ENCODE measurements at places on chromosomes 3 and 15. TPM values are rescaled to one million over a fixed set of nuclear protein-coding genes. Genes with fewer than 3 reads are reported as not detected.
A peak's percentile ranks its signal among the peaks of the same experiment; 100 is the strongest.

- DNase-seq, result no peak
These were observed 5.1 kb downstream of the STIMATE start for GRCh38 chr3:52892290-52892624.

DNA sequence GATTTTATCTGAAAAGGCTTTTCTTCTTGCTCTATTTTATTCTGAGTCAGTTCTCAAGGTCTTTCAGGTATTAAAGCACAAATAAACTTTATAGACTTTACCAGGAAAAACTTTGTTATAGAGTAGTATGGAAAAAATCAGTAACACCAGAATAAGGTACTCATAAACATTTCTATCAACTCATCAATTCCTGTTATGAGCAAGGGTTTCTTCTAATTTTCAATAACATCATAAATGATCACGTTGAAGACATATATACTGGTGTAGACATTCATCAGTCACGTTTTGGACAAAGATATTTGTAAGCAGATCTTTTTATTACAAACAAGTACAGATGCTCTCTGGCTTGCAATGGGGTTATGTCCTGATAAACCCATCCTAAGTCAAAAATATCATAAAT lies 9.6 kb upstream of the HDC start:
- no peak for DNase-seq

- no peak for DNase-seq
These were observed 2.4 kb upstream of the CFAP91 start for GRCh38 chr3:119700269-119700919.

GRCh38 chr15:41730543-41730942 lies 43.7 kb upstream of the MAPKBP1 start:
- no peak for DNase-seq

DNA sequence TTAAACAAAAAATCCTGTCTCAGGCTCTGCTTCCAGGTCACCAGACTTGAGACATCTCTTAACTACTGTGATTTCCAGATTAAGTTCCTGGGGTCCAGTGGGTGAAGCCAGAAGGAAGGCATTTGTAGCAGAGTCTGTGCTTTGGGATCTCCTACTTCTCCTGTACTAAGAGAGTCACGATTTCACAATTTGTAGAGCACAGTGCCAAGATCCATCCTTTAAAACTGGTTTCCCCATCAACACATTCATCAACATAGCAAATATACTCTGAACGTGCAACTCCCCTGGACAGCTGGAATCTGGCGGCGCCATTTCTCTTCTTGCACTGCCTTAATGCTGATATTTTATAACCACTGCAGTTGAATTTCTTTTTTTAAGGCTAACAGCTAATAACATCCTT lies 33.2 kb downstream of the CDCP1 start:
- no peak for DNase-seq

DNA sequence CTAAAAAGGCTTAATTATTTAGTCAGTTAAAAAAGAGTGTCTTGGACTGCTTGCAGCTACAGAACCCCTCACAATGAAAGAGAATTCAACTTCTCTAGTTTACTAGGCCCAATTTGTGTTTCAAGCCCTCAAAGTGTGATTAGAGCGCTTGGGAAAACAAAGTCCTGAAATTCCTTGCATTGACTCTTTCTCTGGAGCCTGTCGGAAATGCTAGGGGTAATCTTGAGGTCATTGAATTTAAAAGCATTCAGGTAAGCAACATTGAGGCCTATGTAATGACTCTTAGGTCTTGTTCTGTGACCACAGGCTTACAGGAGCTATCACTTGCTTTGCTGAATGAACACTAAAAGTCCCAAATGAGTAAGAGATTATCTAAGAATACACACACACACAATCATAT lies 186.0 kb downstream of the NLGN1 start:
- no peak for DNase-seq

GRCh38 chr15:52789601-52790168 lies 451 bp downstream of the ONECUT1 start:
- peak; percentile 36 for DNase-seq

DNA sequence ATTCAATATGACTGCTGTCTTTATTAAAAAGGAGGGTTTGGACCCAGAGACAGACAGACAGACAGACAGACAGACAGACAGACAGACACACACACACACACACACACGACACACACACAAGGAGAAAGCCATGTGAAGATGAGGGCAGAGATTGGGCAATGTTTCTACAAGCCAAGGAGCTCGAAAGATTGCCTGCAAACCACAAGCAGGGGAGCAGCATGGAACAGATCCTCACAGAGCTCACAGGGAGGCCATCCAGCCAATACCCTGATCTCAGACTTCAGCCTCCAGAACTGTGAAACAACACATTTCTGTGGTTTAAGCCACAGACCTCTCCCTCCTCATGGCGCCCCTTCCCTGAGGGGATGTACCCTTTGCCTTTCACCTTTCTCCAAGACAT lies 35.8 kb upstream of the ABHD2 start:
- no peak for DNase-seq

DNA sequence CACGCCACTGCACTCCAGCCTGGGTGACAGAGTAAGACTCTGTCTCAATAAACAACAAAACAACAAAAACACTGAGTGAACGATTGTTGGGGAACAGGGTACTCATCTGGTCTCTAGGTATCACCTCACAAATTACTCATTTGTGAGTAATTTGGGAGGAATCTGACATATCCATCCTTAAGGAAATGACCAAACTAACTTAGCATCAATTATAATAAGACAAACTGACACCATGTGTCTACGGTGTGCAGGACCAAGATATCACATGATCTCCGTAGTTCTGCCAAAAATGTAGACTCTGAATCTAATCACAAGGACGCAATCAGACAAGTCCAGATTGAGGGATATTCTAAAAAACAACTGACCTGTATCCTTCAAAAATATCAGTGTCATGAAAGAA lies 12.0 kb upstream of the DAPK2 start:
- DNase-seq, result no peak

AMOTL2 gene
- total RNA-seq, result 46.5 TPM

THOC7 gene
- total RNA-seq, result 47.3 TPM

RARRES1 gene
- not detected for total RNA-seq

MCTP2 gene
- total RNA-seq, result 1.5 TPM

ZNF619 gene
- 8.0 TPM for total RNA-seq

All from endothelial cell (in vitro differentiated cells).